ENCODE measurements at places on chromosomes 6 and 20.

GRCh38 chr6:113495521-113495920 lies 361.6 kb upstream of the MARCKS start:
- no peaks in the 10 kb centered on the region for H3K4me1 ChIP-seq
- no peak overlapping the region for H3K4me3 ChIP-seq
- H3K36me3 ChIP-seq: no peaks in the 10 kb centered on the region
- H3K27ac ChIP-seq: no peak overlapping the region
- no peak for DNase-seq
- H3K27me3 ChIP-seq: no peaks in the 10 kb centered on the region

DNA sequence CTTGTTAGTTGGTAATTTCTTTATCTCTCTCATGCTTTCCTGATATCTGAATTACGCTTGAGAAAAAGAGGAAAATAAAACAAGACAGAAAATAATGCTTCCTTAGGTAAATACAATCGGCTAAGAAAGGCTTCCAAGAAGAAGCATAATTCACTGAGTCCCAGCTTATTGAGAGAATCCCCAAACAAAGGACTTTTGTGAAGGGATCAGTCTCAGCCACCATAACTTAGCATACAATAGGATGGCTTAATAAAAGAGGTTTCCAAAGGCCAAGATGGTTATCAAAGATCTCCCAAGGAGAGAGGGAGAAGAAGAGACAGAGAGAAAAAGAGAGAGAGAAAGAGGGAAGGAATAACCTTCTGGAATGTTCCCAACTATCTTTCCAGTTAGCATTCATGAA lies 46.0 kb upstream of the SALL4 start:
- H3K27me3 ChIP-seq: peaks cover 3% of the 10 kb centered on the region
- no peaks in the 10 kb centered on the region for H3K36me3 ChIP-seq
- DNase-seq: no peak
- no peak overlapping the region for H3K27ac ChIP-seq
- H3K4me1 ChIP-seq: no peaks in the 10 kb centered on the region

- peaks cover under 1% of the 10 kb centered on the region for H3K27me3 ChIP-seq
- peaks cover 11% of the 10 kb centered on the region for H3K36me3 ChIP-seq
- H3K4me3 ChIP-seq: peak overlapping the region; percentile 87
- H3K4me1 ChIP-seq: peaks cover 21% of the 10 kb centered on the region
- no peak for DNase-seq
- no peak overlapping the region for H3K27ac ChIP-seq
Observed at GRCh38 chr6:139376604-139377218, 2.3 kb upstream of the CITED2 start.

DNA sequence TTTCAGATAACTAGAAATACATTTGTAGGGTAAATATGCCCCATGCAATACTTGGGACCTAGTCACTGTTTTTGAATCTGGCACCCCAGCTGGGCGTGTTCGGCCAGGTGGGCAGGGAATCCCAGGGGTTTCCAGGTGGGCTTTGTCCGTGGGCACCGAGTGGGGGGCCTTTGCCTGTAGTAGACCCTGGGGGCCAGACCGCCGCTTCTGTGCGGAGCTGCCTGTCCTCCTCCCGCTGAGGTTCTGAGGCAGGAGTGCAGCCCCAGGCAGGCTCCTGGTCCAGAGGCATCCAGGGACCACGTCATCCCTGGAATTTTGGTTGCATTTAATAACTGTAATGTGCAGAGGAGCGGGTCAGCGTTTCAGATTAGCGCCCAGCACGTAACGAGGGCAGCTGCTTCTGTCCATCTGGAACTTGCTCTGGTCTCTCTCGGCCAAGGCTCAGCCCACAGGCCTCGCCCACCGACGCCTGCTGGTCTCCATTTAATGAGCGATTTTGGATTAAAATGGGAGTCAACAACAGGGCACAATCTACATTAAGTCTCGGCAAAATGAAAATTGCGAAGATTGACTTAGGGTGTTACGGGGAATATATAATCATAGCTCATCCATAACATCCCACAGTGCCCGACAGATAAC lies 12.8 kb downstream of the BHLHE23 start:
- no peak for DNase-seq

DNA sequence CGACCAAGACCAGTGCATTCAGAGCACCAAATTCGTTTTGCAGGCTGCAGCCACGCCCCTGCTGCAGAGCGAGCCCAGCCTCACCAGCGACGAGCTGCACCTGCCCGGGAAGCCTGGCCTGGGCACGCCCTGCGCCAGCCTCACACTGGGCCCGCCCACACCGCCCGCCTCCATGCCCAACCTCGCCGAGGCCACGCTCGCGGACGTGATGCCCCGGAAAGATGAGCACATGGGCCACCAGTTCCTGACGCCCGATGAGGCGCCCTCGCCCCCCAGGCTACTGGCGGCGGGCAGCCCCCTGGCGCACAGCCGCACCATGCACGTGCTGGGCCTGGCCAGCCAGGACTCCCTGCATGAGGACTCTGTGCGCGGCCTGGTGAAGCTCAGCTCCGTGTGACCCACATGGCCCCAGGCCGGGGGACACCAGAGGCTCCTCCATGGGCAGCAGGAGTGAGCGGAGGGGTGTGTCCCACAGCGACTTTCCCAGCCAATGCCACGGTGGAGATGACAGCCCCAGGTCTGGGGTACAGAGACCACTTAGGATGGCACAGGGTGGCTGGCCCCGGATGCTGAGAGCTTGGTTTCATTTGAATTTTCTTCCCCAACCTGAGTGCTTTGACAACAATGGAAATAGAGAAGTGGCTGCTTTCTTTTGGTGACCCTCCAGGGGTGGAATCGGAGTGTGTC lies 150.2 kb upstream of the SNX9 start:
- no peak overlapping the region for H3K4me3 ChIP-seq
- H3K4me1 ChIP-seq: peaks cover 6% of the 10 kb centered on the region
- DNase-seq: no peak
- no peaks in the 10 kb centered on the region for H3K36me3 ChIP-seq
- H3K27ac ChIP-seq: no peak overlapping the region

- no peak for DNase-seq
- no peak overlapping the region for H3K27ac ChIP-seq
- H3K27me3 ChIP-seq: peaks cover 3% of the 10 kb centered on the region
- peaks cover 3% of the 10 kb centered on the region for H3K36me3 ChIP-seq
- H3K4me1 ChIP-seq: peaks cover 55% of the 10 kb centered on the region
Observed at GRCh38 chr6:40383348-40384115, 203.6 kb downstream of the LRFN2 start.

GRCh38 chr20:46831633-46832011 lies 63.0 kb upstream of the EYA2 start:
- DNase-seq: no peak
- H3K27me3 ChIP-seq: peaks cover 3% of the 10 kb centered on the region
- H3K4me1 ChIP-seq: no peaks in the 10 kb centered on the region
- no peaks in the 10 kb centered on the region for H3K36me3 ChIP-seq
- H3K27ac ChIP-seq: no peak overlapping the region

DNA sequence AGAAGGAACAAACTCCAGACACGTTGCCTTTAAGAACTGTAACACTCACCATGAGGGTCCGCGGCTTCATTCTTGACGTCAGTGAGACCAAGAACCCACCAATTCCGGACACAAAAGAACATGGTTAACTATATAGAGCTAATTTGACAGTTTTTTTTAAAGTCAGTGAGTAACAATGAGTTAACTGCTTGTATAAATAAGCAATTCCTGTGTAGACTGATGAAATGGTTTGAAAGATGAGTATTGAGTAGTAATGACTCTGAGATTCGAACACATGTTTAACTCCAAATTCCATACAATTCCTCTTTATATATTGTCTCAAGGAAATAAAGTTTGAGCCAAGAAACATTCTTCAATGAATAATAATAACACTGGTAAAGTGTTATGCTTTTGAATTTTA lies 478.0 kb downstream of the MMUT start:
- H3K27ac ChIP-seq: no peak overlapping the region
- DNase-seq: no peak
- H3K27me3 ChIP-seq: no peaks in the 10 kb centered on the region
- no peaks in the 10 kb centered on the region for H3K4me1 ChIP-seq
- no peaks in the 10 kb centered on the region for H3K36me3 ChIP-seq
- no peak overlapping the region for H3K4me3 ChIP-seq

GRCh38 chr6:64214373-64214772 lies 578.8 kb downstream of the PHF3 start:
- DNase-seq: no peak
- H3K27me3 ChIP-seq: no peaks in the 10 kb centered on the region
- H3K4me1 ChIP-seq: no peaks in the 10 kb centered on the region
- no peak overlapping the region for H3K4me3 ChIP-seq
- H3K36me3 ChIP-seq: no peaks in the 10 kb centered on the region

DNA sequence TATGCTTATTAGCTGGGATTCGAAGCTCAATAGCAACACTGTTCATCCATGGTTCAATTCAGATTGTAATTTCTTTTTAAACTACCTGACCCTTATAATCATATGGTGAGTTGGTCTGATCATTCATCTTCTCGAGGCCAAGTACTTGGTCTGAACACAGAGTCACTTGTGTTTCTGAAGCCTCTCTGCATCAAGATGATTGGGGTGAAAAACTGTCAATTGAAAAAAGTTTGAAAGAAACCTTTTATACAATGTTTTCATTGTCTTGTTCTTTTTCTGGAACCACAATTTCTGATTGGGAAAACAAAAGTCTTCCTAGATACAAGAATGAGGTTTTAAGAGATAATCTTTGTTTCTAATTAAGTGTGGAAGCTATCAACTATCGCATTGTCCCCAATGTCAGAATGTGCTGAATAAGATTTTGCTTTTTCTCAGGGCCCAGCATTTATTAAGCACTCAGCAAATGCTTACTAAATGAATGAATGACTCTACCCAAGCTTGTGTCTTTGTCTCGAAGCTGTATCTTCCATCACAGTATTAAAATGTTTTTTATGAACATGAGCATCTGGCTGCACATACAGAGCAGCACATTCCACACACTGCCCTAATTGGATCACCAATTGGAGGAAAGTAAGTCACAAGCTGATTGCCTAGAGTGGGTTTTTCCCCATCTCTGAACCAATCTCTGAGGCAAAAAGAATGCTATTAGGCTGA lies 45.0 kb upstream of the MOXD1 start:
- no peaks in the 10 kb centered on the region for H3K4me1 ChIP-seq
- no peaks in the 10 kb centered on the region for H3K27me3 ChIP-seq
- H3K4me3 ChIP-seq: no peak overlapping the region
- no peak overlapping the region for H3K27ac ChIP-seq
- DNase-seq: no peak
- no peaks in the 10 kb centered on the region for H3K36me3 ChIP-seq

DNA sequence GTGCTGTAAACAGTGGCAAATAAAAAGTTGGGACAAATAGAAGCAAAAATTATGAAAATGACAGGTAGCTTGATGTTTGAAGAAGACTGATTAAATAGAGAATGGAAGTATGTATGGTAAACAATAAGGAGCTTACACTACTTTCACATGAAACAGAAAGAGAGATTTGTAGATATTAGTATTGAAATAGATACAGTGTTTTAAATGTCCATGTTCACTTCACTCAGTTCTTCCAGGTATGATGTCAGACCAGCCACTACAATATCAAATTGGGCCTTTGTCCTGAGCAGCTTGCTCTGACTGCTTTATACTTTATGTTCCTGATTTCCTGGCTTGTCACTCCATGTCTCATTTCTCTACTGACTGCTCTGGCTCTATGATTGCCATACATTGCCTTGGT lies 107.5 kb downstream of the CENPW start:
- peaks cover 3% of the 10 kb centered on the region for H3K27me3 ChIP-seq
- no peaks in the 10 kb centered on the region for H3K4me1 ChIP-seq
- H3K4me3 ChIP-seq: no peak overlapping the region
- DNase-seq: no peak
- H3K36me3 ChIP-seq: no peaks in the 10 kb centered on the region

- DNase-seq: peak; percentile 70
- peaks cover 92% of the 10 kb centered on the region for H3K4me1 ChIP-seq
- peaks cover 5% of the 10 kb centered on the region for H3K36me3 ChIP-seq
- H3K27ac ChIP-seq: peak overlapping the region; percentile 93
- peaks cover 2% of the 10 kb centered on the region for H3K27me3 ChIP-seq
Observed at GRCh38 chr6:159062564-159062945, 17.8 kb upstream of the TAGAP start.

GRCh38 chr6:87182321-87182720 lies 27.0 kb downstream of the ZNF292 start:
- H3K27ac ChIP-seq: peak overlapping the region; percentile 81
- no peak for DNase-seq
- no peaks in the 10 kb centered on the region for H3K27me3 ChIP-seq
- peak overlapping the region; percentile 52 for H3K4me3 ChIP-seq

DNA sequence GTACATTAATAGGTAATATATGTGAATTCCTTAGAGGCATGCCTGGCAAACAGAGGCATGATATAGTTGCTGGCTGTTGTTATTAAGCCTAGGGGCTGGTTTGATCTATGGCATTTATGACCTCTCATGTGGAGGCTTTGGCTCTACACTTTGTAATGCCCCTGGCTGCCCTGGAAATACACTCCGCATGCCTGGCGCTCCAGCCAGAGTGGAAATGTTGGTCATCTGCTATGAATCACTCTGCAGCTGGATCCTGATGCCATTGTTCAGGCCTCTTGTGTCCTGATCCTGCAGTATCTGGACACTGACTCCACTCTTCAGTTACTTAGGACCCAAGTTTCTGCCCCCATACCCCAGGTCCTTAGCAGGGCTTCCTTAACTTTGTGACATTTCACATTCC lies 200.5 kb upstream of the PCSK2 start:
- no peak for DNase-seq
- H3K4me1 ChIP-seq: no peaks in the 10 kb centered on the region
- H3K27ac ChIP-seq: no peak overlapping the region
- no peaks in the 10 kb centered on the region for H3K36me3 ChIP-seq

DNA sequence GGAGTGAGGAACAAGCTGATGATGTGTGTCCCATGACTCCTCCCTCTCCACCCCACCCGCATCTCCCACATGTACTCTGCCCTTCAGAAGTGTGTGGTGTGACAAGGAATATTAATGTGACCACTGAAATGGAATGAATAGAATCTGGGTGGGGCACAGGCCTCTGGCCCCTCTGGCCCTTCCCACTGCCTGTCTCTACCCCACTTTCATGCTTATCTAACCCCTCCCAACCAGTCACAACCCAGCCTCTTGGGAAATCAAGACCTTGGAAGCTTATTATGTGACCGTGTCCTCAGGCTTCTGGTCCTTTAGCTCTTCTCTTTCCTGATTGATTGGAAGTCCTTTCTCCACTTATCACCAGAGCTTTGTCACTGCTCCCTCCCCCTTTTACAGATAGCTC lies 312.2 kb upstream of the SOX4 start:
- H3K4me3 ChIP-seq: no peak overlapping the region
- no peaks in the 10 kb centered on the region for H3K36me3 ChIP-seq
- no peaks in the 10 kb centered on the region for H3K4me1 ChIP-seq
- H3K27ac ChIP-seq: no peak overlapping the region

DNA sequence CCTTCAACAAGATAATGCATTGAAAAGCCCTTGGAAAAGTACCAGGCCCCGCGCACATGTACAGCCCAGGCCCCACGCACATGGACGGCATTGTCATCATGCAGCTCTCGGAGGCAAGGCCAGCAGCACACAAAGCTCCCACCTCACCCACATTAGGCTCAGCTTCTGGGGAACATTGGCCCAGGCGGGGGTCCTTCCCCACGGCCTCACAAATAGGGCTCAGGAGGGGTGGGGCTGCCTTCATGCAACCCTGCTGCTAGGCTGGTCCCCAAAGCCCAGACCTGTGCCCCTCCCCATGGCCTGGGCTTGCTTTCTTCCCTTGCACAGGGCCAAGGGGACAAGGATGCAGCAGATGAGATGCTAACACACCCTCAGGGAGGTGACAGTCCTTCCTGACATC lies 26.7 kb downstream of the NPEPL1 start:
- no peaks in the 10 kb centered on the region for H3K36me3 ChIP-seq
- no peak overlapping the region for H3K4me3 ChIP-seq
- no peaks in the 10 kb centered on the region for H3K4me1 ChIP-seq
- H3K27ac ChIP-seq: no peak overlapping the region
- peaks cover 17% of the 10 kb centered on the region for H3K27me3 ChIP-seq

GRCh38 chr6:83433177-83433576 lies 2.3 kb upstream of the ME1 start:
- H3K4me1 ChIP-seq: no peaks in the 10 kb centered on the region
- no peak for DNase-seq
- H3K27ac ChIP-seq: no peak overlapping the region
- peaks cover 24% of the 10 kb centered on the region for H3K27me3 ChIP-seq
- no peak overlapping the region for H3K4me3 ChIP-seq
